GM06990 (cell line): ENCODE measurements at places on chromosomes 12 and 14.
A peak's percentile ranks its signal among the peaks of the same experiment; 100 is the strongest.

GRCh38 chr14:32779840-32780239, 158.8 kb upstream of the NPAS3 start:
- no peak for DNase-seq

DNA sequence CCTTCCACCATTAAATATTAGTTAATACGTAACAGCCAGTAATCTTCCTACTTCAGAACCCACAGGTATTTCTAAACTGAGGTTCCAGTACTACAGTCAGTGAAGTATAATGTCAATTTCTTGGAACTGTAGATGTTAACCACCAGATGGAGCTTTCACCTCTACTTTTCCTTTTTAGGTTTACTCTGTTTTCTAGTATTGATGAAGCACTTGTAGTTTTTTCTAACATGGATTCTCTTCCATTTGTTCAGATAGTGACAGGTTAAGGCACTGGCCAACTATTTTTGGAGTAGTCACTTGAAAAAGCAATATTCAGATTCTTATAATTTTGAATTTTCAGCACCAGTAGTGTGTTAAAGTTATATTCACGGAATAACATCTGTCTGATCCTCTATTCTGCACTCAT, 4.6 kb upstream of the SEC23A start:
- DNase-seq, result no peak

- no peak for DNase-seq
Observed at GRCh38 chr14:105530285-105531087, 4.1 kb downstream of the TMEM121 start.

DNA sequence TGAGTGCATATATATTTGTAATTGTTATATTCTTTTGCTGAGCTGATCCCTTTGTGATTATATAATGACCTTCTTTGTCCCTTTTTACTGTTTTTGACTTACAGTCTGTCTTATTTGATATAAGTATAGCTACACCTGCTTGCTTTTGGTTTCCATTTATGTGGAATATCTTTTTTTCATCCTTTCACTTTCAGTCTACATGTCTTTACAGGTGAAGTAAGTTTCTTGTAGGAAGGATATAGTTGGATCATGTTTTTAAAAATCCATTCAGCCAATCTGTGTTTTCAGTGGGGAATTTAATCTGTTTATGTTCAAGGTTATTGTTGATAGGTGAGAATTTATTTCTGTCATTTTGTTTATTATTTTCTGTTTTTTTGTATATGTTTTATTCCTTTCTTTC, 12.1 kb downstream of the GZMH start:
- no peak for DNase-seq

GRCh38 chr12:89051065-89051677, 301.1 kb downstream of the DUSP6 start:
- DNase-seq, result peak; percentile 24
